ENCODE measurements at places on chromosomes 4 and X. TPM values are rescaled to one million over a fixed set of nuclear protein-coding genes. Genes with fewer than 3 reads are reported as not detected.

GRCh38 chr4:175412746-175413145, 399.3 kb downstream of the GPM6A start:
- no peak for DNase-seq

DNA sequence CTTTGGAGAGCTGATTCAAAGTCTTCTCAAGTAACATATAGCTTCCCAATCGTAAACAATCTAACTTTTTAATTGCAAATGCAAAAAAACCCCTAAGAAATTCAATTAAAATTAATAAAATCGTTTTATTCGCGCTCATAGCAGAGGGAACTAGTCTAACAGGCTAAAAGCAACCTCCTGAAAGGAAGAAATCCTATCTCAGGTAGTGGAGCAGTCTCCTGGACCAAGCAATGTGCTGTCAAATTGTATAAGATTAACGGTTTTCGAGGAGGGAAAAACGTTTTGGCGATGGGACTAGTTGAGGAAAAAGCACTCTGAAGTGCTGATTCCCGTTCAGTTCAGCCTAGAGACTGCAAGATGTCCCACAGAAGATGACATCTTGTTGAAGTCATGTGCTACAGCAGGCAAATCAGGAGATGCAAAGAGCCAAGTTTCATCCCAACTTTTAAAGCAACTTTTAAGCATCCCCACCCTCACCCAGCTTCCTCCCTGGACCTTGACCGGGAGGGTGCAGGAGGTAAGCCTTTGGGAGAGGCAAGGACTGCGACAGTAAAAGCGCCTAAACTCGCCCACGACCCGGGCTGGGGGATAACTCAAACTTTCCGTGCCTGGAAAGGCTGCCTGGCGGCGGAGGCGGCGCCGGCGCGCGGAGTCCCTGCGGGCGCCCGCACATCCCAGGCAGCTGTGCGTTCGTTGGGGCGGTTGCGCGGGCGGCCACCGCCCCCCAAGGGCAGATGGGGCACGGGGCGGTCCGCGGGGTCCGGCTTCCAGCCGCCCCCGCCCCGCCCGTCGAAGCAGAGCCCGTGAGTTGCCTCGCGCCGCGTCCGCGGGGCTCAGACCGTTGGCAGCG, 784 bp downstream of the MAP7D3 start:
- no peak for DNase-seq

- no peak for DNase-seq
Measured at GRCh38 chr4:18869166-18869565, 847.6 kb upstream of the LCORL start.

DNA sequence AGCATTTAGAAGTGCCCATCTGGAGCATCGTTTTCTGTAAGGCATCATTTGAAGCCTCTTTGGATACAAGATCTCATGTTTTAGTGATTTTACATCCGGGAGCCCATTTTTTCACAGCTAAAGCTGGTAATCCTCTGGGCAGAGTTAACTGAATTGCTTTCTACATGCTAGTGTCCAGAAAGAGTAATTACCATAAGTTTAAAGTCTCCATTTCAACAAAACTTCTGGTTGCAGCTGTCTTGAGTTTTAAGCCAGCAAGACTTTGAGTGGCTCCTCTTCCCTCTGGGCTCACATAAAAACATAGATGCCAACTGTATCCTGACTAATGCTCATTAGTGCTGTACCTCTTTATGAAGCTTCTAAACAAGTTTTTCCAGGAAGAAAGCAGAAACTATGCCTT, 65.4 kb downstream of the GPRIN3 start:
- no peak for DNase-seq

The METAP1 gene
- 39.9 TPM for total RNA-seq

- DNase-seq, result no peak
Measured at GRCh38 chr4:104915864-104916263, 230.8 kb upstream of the TET2 start.
